ENCODE measurements at places on chromosomes 5 and 9.

DNA sequence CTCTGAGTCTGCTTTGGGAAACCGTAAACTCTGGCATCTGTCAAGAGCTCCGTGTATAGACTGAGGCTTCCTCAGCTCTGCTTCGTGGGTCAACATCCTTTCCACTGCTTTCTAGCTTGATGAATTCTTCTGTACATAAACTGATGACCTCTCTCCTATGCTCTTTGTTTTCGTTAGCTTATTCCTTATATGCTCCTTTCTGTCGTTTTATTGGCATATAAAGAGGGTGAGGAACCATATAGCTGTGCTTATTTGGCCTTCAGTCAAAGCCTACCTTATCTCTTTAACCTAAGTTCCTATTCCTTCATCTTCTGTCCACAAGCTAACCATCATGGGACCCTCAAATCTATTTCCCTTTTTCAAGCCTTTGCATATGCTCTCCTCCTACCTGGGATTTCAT, 39.4 kb upstream of the CARTPT start:
- DNase-seq = no peak

GRCh38 chr5:56166671-56167385, 66.3 kb downstream of the ANKRD55 start:
- DNase-seq = no peak

DNA sequence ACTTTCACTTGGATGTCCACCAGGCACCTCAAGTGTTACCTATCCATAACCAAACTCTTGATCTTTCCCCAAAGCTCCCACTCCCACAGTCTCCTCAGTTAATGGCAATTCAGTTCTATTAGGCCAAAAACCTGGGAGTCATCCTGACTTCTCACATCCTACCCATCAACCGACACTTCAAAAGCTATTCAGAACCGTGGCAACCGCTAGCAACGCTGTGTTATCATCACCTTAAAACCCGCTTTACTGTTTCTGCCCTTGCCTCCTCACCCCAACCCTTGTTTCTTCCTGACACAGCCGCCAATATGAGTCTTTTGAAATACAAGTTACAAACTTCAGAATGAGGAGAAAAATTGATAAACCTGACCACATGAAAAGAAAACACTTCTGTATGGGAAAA, 46.5 kb downstream of the MAPKAP1 start:
- no peak for DNase-seq

DNA sequence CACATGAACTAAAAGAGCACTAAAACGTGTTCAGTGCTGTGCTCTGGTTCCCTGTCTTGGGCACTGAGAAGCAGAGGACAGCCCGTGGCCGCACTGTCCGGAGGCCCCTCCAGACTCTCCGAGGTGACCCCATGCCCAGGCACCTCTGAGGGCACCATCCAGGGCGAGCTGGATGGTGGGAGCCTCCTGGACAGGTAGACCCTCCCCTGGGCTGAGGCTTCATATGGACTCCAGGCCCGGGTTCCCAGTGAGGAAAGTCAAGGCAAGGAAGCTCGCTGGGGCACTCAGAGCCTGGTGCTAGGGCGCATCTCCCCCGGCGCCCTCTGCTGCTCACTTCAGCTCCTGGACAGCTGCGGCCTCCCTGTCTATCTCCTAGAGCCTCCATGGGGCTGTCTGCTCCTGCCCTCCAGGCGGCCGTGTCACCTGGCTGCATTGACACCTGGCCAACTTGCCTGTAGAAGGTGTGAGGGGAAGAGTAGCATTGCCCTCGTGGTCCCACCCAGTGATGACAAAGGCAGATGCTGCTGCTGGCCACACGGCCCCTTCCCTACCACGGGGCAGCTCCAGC, 178.2 kb upstream of the IRX1 start:
- no peak for DNase-seq
